Left ventricle myocardium superior (tissue), 1 donor: ENCODE measurements at places on chromosomes 3 and 15. TPM values are rescaled to one million over a fixed set of nuclear protein-coding genes. Genes with fewer than 3 reads are reported as not detected.

Gene KLHL25
- 3.8 TPM for total RNA-seq

Gene NAALADL2
- 3.1 TPM for total RNA-seq

Gene CYP1A2
- not detected for total RNA-seq

Gene ADAMTS9
- total RNA-seq, result 15.1 TPM

Gene DZIP1L
- 5.7 TPM for total RNA-seq

Gene LTF
- 3.7 TPM for total RNA-seq

Gene CCDC80
- 80.0 TPM for total RNA-seq

Gene MESP2
- total RNA-seq, result 0.20 TPM
